ENCODE measurements at places on chromosomes 5 and 9.
A peak's percentile ranks its signal among the peaks of the same experiment; 100 is the strongest.

DNA sequence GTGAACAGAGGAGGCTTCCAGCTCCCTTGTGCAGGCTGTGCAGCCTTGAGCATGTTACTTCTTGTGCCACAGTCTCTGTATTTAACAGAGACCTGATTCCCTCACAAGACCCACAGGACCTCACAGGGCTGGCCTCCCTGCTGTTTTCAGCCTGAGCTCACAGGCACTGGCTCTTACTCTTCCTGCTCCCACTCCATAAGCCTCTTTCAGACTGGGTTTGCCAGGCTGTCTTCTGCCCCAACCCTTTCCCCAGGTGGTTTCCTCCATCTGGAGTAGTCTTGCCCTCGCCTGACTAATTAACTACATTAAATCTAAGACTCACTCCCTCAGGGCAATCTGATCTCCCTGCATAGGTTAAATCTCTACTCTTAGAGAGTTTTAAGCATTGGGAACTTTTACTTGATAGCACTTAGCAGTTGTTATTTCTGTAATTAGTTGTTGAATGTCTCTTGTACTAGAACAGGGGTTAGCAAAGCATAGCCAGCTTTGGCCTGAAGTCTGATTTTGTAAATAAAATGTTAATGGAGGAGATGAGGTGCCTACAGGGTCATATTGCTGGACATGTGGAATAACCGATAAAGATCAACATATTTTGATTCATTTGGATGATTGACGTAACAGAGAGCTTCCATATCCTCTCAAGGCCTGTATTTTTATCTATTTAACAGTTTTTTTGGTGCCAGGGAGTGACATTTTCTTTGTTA is 28.6 kb upstream of the SPATA31E1 start:
- no peak for DNase-seq

DNA sequence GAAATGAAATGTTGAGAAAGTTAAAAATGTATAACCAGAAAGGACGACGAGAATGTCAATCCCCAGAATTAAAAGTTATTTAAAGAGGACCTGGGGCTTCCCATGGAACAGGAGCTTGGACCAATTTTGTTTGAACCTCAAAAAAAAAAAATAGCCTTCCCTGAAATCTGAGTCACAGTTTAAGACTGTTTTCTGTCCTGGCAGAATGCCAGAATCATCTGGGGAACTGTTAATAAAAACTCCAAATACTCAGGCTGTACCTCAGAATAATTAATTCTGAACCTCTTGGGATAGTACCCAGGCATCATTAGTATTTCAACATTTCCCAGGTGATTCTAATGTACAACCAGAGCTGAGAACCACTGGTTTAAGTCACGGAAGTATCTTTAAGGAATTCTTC is 102.2 kb upstream of the SLCO6A1 start:
- no peak for DNase-seq

DNA sequence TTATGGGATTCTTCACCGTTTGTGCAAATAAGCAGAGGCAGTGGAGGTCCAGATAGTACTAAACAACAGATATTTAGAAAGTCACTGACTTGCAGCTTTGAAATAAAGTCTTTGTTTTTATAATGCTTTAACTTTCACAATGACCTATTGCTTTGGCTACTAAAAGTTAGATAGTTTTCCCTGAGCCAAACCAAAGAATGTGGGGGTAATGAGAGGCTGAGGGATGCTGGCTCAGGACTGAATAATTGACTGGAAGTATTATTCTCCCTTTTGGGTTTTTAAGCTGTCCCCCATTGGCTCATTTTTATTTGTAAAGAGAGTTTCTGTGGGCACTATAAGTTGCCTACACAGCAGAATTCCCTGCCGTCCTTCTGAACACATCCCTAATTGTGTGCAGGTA is 99.2 kb upstream of the ACTBL2 start:
- no peak for DNase-seq

DNA sequence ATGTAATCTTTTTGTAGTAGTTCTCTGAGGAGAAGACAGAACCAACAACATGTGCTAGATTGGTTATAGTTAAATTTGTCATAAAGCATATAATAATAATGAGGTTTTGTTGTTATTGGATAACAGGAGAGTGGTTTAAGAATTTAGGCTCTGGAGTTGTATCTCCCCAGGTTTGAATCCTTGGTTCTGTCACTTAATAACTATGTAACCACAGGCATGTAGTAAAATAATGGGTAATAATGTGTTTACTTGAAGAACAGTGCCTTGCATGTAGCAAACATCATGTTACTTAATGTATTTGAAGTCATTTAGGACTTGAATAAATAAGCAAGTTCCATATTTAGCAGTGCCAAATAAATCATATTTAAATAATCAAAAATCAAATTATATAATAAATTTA is 55.8 kb downstream of the NSD1 start:
- DNase-seq, result no peak

- no peak for DNase-seq
Observed at GRCh38 chr5:121702682-121703081, 149.0 kb upstream of the FTMT start.

DNA sequence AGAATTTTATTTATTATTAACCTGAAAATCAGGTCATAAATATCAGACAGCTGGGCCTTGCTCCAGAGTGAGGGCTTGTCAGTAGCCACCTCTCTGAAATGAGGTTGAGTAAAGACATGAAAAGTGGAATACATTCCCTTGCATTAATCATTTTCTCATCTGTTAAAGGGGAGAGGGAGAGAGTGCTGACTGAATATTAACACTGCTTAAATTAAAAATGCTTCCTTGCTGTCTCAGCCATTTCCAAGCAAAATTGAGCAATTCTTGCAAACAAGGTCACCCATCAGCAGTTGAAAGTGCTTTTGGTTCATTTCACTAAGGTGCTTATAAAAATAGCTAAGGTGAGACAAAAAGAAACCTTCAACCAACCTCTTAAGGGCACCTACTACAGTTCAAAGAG is 102.8 kb downstream of the CMYA5 start:
- no peak for DNase-seq

DNA sequence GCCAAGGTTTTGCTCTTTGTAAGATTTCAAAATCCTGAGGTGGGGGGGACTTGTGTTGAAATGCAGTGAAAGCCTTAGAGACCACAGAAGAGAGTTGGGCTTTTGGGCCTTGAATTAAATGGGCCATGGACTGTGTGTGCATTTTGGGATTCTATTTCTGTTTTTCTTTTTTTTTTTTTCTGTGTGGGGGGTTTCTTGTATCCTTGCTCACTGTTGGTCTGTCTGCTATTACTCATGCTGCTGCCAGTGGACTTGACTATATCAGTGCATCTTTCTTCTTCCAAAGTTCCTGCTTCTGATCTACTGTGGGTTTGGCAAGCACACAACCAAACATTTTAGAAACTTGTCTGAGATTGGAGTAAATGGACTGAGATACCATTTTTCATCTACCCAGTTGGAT is 344.9 kb downstream of the ARL15 start:
- no peak for DNase-seq

GRCh38 chr5:57422993-57423392 is 59.6 kb downstream of the ACTBL2 start:
- no peak for DNase-seq

DNA sequence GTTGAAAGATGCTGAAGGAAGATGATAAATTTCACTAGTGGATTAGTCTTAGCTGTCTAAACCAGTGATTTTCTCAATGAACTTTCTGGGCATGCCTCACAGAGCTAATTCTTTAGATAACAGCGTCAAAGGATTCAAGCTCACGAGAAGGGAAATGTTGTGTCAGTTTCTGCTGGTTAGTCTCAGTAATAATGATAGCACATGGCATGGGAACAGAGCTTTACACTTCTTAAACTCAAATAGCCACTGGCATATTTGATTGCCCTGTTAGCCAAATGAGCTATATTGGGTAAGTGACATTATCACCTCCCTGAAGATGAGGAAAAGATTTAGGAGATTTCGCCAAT is 139.3 kb upstream of the NR3C1 start:
- DNase-seq, result no peak

- no peak for DNase-seq
Observed at GRCh38 chr5:101894985-101895384, 401.1 kb downstream of the SLCO4C1 start.

DNA sequence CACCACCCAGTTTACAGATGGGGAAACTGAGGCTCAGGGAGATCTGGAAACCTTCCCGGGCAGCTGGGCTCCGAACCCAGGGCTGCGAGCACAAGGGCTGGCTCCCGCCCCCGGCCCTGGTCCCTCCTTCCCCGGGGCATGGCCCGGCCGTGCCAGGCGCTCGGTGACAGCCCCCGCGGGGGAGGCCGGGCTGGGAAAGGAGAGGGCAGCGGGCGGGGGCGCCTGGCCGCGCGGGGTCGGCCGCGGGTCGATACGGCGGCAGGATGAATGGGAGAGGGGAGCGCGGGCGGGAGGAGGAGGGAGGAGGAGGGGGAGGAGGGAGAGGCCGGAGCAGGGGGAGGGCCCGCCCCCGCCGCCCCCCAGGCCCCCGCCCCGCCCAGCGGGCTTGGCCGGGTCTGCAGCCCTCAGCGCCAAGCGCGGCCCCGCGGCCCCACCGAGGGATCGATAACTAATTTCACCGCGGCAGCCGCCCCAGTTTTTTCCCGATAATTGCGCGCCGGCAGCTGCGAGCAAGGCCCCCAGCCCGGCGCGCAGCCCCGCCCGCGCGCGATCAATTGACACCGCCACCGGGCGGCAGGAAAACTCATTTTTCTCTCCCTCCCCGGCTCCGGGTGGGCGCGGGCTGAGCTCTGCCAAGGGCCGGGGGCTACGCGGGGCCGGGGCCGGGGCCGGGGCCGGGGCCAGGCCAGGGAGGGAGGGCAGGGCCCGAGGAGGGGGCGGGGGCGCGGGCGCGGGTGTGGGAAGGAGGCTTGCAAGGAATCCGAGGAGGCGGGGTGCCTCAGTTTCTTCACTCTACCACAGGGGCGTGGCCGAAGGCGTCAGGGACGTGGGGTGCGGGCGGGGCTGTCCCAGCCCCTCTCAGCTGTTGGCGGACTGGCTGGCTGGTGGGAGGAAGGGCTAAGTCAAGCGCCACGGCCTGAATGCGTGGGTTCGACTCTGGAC is 52.1 kb downstream of the C9orf50 start:
- DNase-seq, result no peak

DNA sequence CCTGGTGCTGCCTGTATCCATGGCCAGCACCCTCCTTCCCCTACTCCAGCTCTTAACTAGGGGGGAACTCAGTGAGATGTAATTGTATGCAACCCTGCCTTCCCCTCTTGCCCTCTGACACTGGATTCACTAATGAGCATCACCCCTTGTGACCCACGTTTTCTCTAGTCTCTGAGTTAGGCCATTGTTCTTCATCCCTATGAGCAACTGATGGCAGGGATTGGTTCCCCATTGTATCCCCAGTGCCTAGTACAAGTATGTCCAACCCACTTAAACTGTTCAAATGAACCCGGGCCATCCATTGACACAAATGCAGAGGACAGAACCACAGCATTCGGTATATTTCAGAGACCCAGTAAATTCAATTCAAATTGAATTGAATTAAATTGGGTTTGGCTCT is 77.6 kb upstream of the ASTN2 start:
- no peak for DNase-seq

DNA sequence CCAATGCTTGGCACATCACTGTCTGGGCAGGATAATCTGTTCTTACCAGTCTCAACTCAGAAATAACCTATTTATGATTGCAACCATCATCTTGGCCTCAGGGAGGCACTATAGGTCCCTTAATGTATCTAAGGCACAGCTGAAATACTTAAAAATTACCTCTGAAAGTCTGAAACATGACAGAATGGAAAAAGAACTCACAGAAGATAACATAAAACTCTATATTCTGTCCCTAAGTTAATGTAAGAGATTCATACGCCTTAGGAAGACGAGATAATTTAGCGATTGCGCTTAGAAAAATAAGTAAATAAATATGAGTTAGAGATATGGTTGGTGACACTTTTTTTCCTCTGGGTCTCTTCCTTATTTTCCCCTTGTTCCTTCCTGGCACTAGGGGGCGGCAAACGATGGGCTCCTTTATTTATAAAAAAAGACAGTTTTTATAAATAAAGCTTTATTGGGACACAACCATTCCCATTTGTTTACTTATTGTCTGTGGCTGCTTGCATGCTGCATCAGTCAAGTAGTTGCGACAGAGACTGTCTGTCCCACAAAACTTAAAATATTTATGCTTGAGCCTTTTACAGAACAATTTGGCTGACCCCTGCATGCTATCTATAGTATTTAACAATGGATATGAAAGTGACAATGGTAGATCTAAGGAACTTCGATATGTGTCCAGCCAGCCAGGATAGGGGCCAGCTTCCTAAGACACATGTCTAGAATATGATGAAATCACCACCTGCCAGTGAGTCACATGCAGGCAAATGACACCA is 79.6 kb downstream of the PDE4D start:
- peak; percentile 29 for DNase-seq

GRCh38 chr9:109192732-109193361 is 25.8 kb upstream of the FRRS1L start:
- DNase-seq, result no peak

- no peak for DNase-seq
Observed at GRCh38 chr9:98323051-98323830, 67.8 kb upstream of the TBC1D2 start.

GRCh38 chr5:112929336-112930081 is 7.5 kb upstream of the REEP5 start:
- DNase-seq, result no peak

- no peak for DNase-seq
Observed at GRCh38 chr9:18137815-18138214, 336.1 kb upstream of the ADAMTSL1 start.

DNA sequence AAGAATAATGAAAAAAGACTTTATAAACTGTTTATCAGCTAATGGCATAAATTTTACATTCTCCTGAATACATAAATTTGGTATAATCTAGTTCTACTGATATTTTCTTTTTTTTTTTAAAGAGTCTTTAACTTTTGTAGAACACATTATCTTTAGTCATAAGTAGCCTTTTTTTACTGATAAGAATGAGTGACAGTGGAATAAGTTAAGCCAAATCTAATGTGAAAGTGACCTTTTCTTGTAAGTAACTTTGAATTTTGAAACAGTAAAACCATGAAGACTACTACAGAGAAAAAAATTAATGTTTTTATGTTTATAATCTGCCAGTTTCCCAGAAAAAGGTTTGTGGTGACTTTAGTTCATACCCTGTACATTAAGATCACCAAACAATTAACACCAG is 13.7 kb downstream of the CEP78 start:
- no peak for DNase-seq

DNA sequence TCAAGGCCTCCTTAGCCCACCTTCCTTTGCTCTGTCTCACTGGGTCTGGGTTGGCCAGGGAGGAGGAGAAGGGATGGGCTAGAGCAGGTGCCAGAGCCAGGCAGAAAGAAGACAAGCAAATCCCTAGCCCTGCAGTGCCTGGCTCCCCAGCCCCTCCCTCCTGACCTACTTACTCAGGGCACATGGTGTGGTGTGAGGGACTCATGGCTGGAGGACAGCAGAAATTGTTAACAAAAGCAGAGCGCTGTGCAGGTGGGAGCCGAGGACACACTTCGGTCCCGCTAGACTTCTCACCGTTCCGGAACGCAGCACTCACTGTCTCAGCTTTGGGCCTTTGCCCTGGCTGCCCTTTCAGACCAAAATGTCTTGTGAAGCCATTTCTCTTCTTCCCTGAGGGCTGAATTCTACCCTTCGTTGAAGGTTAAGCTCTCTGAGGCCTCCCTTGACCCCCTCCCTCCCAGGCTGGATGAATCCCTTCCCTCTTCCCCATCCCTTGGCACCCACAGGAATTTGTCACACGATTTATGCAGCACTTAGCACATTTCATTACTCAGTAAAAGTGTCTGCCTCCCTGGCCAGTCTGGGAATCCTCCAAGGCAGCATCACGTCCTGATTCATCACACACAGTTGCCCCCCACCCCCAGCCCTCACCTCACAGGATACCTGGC is 263.9 kb upstream of the TRPC7 start:
- DNase-seq, result no peak

- no peak for DNase-seq
Observed at GRCh38 chr5:33817301-33817700, 74.5 kb downstream of the ADAMTS12 start.

- no peak for DNase-seq
Observed at GRCh38 chr5:109411627-109412026, 1.9 kb upstream of the PJA2 start.

All from stimulated activated CD4-positive, alpha-beta T cell treated with anti-CD3 and anti-CD28 coated beads, Interleukin-2, amount 100 ng/mL, for 48 hours (primary cell).